Kidney (tissue), 22 donors: ENCODE measurements at places on chromosomes 3 and 15. TPM values are rescaled to one million over a fixed set of nuclear protein-coding genes. Genes with fewer than 3 reads are reported as not detected.

- no peaks in the 10 kb centered on the region for H3K4me1 ChIP-seq
- H3K27ac ChIP-seq: no peak overlapping the region
- H3K36me3 ChIP-seq: no peaks in the 10 kb centered on the region
- no peak for DNase-seq
- H3K4me3 ChIP-seq: no peak overlapping the region
- no peaks in the 10 kb centered on the region for H3K27me3 ChIP-seq
Measured at GRCh38 chr3:168284728-168285127, 189.0 kb upstream of the GOLIM4 start.

DNA sequence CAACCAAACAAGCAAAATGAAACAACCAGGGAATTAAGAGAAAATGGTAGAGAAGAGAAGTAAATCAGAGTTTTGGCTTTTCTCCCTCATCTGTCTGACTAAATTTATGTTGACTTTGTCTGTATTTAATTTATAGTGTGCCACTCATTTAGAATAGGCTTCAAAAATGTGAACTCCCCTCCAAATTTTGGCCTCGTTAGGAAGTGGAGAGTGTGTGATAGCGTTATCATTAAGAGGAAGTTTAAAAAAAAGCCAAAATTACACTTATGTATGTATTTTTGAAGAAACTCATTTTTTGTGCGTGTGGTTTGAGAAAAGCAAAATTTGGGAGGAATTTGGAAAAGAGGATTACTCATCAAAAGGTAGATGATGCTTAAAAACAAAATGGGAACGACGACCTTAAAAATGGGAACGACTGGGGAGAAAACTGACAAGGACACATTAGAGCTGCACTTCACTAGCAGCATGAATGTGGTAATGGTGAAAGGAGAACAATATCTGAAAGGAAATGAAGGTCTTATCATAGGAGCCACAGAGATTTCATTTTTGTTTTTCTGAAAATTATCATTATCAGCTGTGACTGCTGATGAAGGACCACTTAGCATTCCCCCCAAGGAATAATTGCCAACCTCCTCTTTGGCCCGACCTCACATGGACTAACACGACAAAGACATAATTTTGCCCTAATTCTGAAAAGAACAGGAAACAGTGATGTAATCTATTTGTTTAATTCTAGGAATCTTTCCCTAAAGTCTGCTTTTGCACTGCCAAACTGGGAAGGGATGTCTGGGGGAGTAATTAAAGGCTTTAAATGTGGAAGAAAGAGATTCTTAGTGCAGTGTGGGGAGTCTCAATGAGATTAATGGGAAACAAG is 163.2 kb upstream of the P2RY1 start:
- H3K4me1 ChIP-seq: no peaks in the 10 kb centered on the region
- no peaks in the 10 kb centered on the region for H3K36me3 ChIP-seq

DNA sequence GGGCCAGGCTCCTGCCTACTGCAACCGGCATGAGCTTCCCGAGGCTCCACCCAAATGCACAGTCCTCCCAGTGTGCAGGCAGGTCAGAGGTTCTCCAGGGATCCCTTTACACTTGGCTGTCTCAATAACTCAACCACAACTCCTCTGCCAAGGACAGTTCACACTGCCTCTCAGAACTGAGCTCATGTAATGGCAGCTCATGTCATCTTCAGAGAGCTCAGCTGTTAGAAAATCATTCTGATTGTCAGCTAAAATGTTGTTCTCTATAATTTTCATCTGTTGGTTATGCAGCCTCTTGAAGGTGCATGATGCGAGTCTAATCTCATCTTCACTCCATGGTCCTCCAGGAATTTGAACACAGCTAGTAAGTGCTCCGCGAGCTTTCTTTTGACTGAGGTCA is 76.7 kb downstream of the SST start:
- DNase-seq: no peak
- H3K27ac ChIP-seq: no peak overlapping the region
- no peaks in the 10 kb centered on the region for H3K4me1 ChIP-seq
- H3K36me3 ChIP-seq: no peaks in the 10 kb centered on the region
- no peaks in the 10 kb centered on the region for H3K27me3 ChIP-seq

GRCh38 chr3:60746695-60747416 is 504.4 kb downstream of the FHIT start:
- no peak overlapping the region for H3K27ac ChIP-seq
- no peaks in the 10 kb centered on the region for H3K36me3 ChIP-seq
- DNase-seq: no peak
- H3K27me3 ChIP-seq: no peaks in the 10 kb centered on the region
- no peak overlapping the region for H3K4me3 ChIP-seq

DNA sequence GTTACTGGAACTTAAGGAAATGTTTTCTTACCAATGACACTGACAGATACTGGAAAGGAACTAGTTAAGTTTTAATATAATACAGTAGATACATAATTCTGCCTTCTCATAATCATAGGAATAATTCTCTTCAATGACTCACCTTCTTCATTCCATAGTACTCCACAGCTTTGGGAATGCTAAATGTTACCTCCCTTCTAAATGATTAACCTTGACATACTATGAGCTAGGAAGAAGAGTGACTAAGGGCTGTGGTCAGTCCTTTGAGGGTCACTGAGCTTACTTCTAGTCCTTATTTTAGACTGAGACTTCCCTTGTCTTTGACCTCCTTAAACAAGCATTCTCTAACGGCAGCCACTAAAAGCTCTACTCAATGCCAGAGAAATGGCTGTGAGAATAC is 69.6 kb upstream of the PPIB start:
- H3K4me1 ChIP-seq: no peaks in the 10 kb centered on the region
- H3K27ac ChIP-seq: no peak overlapping the region
- H3K27me3 ChIP-seq: no peaks in the 10 kb centered on the region
- no peak overlapping the region for H3K4me3 ChIP-seq
- no peak for DNase-seq
- no peaks in the 10 kb centered on the region for H3K36me3 ChIP-seq

DNA sequence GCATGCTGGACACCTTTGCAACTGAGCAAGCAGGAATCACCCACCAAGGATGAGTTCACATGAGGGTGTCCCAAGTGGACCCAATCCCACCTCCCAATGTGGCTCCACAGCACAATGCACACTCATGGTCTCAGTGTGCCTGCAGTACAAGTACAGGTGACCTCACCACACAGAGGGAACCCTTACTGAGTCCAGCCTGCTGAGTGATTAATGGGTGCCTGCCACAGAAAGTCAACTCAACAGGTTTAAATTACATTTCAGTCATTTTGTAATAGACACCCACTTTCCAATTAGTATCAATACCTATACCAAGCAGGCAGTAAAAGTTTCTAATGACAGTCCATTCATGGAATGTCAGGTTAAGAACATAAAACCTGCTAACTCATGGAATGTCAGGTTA is 59.5 kb downstream of the HERC2 start:
- no peak overlapping the region for H3K4me3 ChIP-seq
- DNase-seq: no peak
- peaks cover 8% of the 10 kb centered on the region for H3K36me3 ChIP-seq
- no peak overlapping the region for H3K27ac ChIP-seq
- H3K4me1 ChIP-seq: peaks cover 3% of the 10 kb centered on the region

DNA sequence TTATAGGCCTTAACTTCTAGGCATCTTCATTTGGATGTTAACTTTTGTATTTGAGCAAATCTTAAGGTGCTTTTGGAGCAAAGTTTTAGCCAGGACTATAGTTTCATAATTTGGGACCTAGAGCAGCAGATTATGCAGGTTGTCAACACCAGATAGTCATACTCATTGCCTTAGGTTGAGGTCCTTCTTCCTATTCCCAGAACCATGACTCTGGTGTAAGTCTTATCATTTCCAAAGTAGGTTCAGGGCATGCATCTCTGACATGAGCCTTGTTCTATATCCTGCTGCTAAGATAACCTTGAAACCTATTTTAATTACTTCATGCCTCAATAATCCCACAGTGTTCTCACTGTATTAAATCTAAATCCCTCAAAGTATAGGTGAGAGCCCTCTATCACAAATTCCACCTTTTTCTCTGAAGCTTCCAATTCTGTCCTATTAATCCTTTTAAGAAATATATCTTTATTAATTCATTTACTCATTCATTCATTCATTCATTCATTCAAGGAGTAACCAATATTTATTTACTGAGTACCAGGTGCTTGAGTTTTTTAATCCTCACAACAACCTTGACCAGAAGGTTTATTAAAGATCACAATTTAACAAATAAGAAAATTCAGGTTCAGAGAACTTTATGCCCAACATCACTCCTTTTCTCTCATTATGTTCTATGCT is 2.7 kb upstream of the FNDC3B start:
- H3K27me3 ChIP-seq: no peaks in the 10 kb centered on the region
- H3K4me1 ChIP-seq: peaks cover 2% of the 10 kb centered on the region
- H3K27ac ChIP-seq: no peak overlapping the region
- no peak overlapping the region for H3K4me3 ChIP-seq
- DNase-seq: no peak

GRCh38 chr3:70400194-70400593 is 87.8 kb upstream of the MDFIC2 start:
- H3K27me3 ChIP-seq: no peaks in the 10 kb centered on the region
- H3K4me1 ChIP-seq: no peaks in the 10 kb centered on the region
- DNase-seq: no peak
- no peak overlapping the region for H3K27ac ChIP-seq

GRCh38 chr3:123055352-123055751 is 11.5 kb upstream of the PDIA5 start:
- no peak overlapping the region for H3K4me3 ChIP-seq
- no peaks in the 10 kb centered on the region for H3K27me3 ChIP-seq
- H3K27ac ChIP-seq: no peak overlapping the region
- H3K36me3 ChIP-seq: no peaks in the 10 kb centered on the region
- no peak for DNase-seq

- no peaks in the 10 kb centered on the region for H3K4me1 ChIP-seq
- H3K4me3 ChIP-seq: no peak overlapping the region
- no peaks in the 10 kb centered on the region for H3K36me3 ChIP-seq
- no peak for DNase-seq
- no peak overlapping the region for H3K27ac ChIP-seq
Measured at GRCh38 chr3:141471160-141471559, 15.7 kb upstream of the RASA2 start.

DNA sequence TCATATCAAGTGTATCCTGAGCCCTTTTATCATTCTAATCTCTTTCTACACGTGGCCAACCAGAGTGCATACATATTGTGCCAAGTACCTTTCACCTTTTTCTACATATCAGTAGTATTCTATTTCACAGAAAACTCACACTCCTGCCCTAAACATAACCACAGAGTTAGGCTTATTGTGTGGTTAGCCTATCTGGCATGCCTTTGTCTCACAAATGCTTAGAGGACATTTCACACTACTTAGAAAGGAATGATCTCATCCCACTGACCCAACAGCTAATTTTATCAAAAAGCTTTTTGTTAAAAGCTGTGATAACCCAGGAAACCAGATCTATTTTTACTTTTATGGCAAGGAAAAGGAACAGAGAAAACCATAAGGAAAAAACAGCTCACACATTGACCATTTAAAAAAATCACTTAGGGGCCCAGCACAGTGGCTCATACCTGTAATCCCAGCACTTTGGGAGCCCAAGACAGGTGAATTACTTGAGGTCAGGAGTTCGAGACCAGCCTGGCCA is 17.8 kb upstream of the MAP4 start:
- DNase-seq: no peak
- H3K4me1 ChIP-seq: peaks cover 3% of the 10 kb centered on the region
- no peak overlapping the region for H3K27ac ChIP-seq
- H3K4me3 ChIP-seq: no peak overlapping the region
- H3K27me3 ChIP-seq: no peaks in the 10 kb centered on the region

GRCh38 chr15:92343924-92344643 is 49.6 kb upstream of the ST8SIA2 start:
- H3K27me3 ChIP-seq: no peaks in the 10 kb centered on the region
- peak; percentile 4 for DNase-seq
- H3K36me3 ChIP-seq: no peaks in the 10 kb centered on the region

Gene PLAAT1
- total RNA-seq: 0.72 TPM

Gene ISL2
- total RNA-seq: 0.44 TPM

Gene BAHD1
- 28.4 TPM for total RNA-seq

Gene IQCH
- 7.7 TPM for total RNA-seq

Gene DAZL
- not detected for total RNA-seq

Gene GRAMD2A
- total RNA-seq: 5.4 TPM

Gene XYLB
- 6.0 TPM for total RNA-seq

Gene CERS3
- total RNA-seq: 0.31 TPM

Gene DTWD1
- 29.0 TPM for total RNA-seq
